ENCODE measurements at places on chromosomes 4 and X.

DNA sequence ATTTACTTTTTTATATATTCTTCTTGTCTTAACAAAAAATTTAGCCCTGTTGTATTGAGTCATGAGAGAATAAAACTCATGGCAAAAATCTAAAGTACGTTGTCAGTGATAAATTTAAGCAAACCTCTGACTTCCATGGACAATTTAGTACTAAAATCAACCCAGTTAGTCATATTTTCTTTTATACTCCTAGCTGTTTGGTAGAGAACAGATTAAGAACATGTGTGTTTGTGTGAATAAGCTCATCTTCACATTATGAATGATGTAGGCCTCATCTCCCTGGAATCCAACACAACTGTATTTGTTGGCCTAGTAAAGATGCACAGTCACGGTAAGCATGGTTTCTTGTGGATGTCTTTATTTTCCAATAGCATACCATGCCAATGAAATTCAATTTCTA lies 40.8 kb upstream of the FAM47B start:
- no peak for DNase-seq

DNA sequence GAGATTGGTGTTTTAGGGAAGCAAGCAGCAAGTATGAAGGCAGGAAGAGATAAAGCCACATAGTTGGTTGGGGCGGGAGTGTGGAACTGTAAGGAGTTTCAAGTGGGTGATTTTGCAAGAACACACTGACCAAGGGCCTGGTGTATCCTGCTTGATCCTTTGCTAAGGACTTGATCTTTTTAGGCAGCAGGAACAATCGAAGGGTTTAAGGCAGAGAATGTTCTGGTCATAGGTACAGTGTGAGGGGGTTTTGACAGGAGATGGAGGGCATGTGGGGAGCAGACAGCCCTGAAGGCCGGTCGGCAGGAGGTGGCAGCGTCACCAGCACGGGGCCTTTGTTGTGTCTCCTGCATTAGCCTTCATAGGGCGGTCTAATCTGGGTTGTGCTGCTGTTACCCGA lies 54.7 kb downstream of the FAM193A start:
- DNase-seq: no peak

GRCh38 chrX:6095469-6095868 lies 133.2 kb downstream of the NLGN4X start:
- DNase-seq: no peak

- no peak for DNase-seq
Observed at GRCh38 chr4:102862747-102863146, 6.0 kb upstream of the CISD2 start.

DNA sequence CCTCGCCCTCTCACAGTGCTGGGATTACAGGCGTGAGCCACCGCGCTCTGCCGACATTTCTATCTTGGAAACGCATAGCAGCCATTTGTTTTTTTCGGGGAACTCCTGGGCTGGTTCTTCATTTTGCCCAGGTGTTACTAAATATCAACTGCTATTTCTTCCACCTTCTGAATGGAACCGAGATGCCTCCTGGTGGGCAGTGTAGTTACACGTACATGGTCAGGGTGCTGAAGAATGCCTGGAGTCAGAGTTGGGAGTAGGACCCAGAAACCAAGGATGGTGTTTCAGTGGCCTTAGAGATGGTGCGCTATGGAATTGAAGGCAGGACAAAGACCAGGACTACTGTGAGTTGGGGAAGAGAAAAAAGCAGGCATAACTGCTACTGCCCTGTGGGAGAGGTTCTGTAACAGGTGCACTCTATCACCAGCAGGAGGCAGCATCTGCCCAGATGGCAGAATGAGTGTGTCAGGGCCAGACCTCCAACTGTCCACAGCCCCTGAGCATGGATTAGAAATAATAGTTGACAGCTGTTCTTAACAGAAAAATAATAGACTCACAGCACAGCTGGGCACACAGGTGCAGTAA lies 81.7 kb downstream of the ZC4H2 start:
- no peak for DNase-seq

GRCh38 chr4:156615066-156615531 lies 356.5 kb downstream of the PDGFC start:
- DNase-seq: no peak

DNA sequence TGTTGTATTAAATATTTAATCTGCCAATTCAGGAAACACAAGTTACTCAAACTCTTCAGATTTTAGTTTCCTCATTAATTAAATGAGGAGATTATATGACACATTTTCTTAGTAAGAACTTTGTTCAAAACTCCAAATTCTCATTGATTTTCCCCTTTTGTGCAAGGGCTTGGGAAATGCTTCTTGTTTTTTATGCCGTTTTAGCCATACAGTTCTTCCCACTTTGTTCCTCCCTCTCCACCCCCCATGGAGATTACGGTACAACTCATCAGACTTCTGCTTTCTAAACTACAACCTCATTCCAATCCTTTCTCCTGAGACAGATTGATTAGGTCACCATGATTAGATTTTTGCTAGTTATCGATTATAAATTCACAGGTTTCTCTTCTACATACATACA lies 10.9 kb upstream of the BBS7 start:
- DNase-seq: no peak

- DNase-seq: no peak
Observed at GRCh38 chr4:14807856-14808255, 194.4 kb upstream of the CPEB2 start.

Data from vagina (tissue), 2 donors.